Astrocyte of the cerebellum (primary cell): ENCODE measurements at places on chromosomes 6 and 20.

GRCh38 chr20:46334303-46334904, 26.1 kb upstream of the CDH22 start:
- DNase-seq = no peak

GRCh38 chr20:47765691-47766594, 19.3 kb downstream of the SULF2 start:
- no peak for DNase-seq

DNA sequence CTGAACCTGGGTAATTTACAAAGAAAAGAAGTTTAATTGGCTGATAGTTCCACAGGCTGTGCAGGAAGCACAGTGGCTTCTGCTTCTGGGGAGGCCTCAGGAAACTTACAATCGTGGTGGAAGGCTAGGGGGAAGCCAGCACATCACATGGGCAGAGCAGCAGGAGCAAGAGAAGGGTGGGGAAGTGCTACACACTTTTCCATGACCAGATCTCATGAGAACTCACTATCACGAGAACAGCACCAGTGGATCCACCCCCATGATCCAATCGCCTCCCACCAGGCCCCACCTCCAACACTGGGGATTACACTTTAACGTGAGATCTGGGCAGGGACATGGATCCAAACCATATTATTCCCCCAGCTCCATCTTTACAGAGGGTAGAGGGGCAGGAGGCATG, 166.4 kb downstream of the NFATC2 start:
- DNase-seq = no peak

DNA sequence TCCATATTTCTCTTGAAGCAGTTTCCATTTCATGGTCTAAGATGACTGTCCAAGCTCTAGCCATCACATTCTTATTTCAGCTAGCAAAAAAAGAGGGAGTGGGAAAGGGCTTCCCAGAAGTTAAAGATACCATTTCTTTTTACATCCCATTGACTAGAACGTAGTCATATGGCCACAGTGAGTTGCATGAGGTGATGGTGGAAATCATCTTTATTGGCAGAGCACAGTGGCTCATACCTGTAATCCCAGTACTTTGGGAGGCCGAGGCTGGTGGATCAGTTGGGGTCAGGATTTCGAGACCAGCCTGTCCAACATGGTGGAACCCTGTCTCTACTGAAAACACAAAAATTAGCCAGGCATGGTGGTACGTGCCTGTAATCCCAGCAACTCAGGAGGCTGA, 99.6 kb downstream of the ISM1 start:
- DNase-seq = no peak

GRCh38 chr6:85406641-85407075, 43.2 kb upstream of the NT5E start:
- DNase-seq = no peak

DNA sequence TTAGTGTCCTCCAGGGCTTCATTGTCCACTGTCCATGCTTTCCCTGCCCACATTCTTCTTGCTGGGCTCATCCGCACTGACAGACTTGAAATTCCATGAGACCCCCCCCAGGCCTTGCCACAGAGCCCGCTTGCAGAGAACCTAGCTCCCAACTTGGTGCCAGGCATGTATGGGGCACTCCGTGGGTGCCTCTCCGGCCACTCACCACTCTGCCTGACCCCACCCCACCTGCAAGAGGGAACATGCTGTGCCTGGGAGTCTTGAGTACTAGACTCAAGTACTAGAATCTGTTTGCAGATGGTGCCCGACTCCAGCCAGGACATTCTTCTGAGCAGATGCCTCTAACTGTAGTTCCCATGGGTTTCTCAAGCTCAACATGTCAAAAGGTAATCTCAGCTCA, 47.9 kb downstream of the TRERF1 start:
- no peak for DNase-seq
